ENCODE measurements at places on chromosomes 16 and 17.

DNA sequence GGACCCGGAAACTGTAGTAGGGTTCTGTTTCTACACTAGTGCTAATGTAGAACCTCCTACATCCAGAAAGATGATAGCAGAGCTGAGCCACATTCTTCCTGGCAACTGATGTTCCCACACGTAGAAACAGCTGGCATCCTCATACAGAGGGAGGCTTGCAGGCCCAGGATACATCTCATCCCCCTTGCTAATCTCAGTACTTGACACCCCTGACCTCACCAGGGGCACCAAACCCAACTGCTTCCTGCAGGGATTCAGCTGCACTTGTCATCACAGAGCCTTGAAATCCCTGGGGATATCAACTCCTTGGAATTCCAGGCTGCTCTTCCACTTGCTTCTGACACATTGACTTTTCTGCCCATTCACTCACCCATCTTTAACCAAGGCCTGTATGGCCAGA is 75.2 kb upstream of the HSBP1 start:
- no peak for DNase-seq

GRCh38 chr16:88610909-88611812 is 27.2 kb upstream of the IL17C start:
- DNase-seq, result no peak

DNA sequence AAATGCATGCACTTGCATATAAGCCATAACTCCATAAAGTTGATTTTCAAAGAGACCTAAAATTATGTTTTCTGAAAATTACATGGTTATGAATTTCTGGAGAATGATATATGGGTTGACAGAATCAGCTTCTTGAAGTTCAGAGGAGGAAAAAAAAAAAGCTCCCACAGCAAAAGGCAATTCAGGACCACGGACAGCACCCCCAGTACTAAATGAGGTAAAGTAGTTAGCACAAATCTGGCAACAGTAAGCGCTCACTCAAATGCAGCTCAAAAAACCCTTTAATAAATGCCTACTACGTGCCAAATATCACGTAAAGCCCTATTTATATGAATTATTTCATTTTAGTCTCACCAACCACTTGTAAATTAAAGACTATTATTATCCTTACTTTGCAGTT is 135.2 kb downstream of the SHISA9 start:
- peak; percentile 7 for DNase-seq

- no peak for DNase-seq
Observed at GRCh38 chr17:66775881-66776400, 59.0 kb upstream of the CACNG5 start.

DNA sequence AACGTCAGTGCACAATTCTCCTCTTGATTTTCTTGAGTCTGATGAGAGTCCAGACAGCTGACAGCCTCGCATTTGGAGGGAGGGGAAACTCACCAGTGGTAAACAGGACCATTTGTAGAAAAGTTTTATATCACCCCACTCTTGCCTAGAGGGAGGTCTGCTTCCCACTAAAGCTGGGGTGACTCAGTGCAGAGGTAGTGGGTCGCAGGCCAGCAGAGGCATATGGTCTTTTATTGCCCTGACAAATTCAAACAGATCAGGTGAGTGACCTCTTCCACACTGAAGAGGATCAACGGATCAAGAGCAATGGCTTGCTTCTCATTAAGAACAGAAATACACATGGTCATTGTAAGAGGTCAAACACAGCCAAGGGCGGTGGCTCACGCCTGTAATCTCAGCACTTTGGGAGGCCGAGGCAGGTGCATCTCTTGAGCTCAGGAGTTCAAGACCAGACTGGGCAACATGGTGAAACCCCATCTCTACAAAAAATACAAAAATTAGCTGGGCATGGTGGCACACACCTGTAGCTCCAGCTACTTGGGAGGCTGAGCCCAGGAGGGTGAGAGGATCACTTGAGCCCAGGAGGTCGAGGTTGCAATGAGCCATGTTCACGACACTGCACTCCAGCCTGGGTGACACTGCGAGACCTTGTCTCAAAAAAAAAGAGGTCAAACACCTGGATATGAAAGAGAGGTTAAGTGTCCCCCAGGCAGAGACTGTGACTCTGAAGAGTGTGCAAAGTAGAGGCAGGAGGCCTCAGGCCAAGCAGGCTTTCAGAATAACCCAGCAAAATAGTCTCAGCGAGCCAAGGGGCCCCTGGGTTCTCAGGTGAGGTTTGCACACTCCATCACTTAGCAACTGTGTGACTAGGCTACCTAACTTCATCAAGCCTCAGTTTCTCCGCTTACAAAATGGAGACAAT is 56.5 kb upstream of the ERN1 start:
- no peak for DNase-seq

- DNase-seq, result no peak
Observed at GRCh38 chr17:48578616-48579470, 693 bp upstream of the HOXB4 start.

GRCh38 chr17:8803531-8804420 is 4.6 kb upstream of the MFSD6L start:
- DNase-seq, result no peak
